ENCODE measurements at places on chromosomes 4 and X.

GRCh38 chr4:53307210-53307609, 58.7 kb downstream of the SCFD2 start:
- DNase-seq = no peak

DNA sequence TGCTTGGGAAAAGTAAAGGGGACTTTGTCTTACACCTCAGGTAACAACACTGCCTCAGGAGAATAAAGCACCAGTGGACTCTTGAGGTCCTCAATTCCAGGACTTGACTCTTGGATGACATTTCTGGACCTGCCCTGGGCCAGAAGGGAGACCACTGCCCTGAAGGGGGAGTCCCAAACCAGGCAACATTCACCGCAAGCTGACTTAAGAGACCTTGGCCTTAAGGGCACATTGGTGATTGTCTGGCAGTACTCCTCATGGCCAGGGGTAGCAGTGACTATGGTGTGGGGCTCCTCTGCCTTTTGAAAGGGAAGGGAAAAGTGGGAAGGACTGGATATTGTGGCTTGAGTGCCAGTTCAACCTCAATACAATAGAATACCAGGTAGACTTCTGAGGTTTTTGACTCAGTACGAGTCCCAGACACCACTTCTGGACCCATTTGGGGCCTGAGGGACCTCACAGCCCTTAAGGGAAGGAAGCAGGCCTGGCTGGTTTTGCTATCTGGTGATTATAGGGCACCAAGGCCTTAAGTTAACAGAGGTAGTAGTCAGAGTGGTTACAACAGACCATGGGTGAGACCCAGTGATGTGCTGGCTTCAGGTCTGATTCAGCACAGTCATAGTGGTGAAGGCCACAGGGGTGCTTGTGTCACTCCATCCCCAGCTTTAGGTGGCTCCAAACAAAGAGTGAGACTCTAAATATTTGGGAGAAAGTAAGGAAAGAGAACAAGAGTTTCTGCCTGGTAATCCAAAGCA, 121.2 kb upstream of the TET2 start:
- no peak for DNase-seq

- DNase-seq = no peak
Observed at GRCh38 chr4:122716825-122717448, 15.6 kb upstream of the BBS12 start.

GRCh38 chrX:104351173-104351769, 96.5 kb upstream of the ESX1 start:
- DNase-seq = no peak

DNA sequence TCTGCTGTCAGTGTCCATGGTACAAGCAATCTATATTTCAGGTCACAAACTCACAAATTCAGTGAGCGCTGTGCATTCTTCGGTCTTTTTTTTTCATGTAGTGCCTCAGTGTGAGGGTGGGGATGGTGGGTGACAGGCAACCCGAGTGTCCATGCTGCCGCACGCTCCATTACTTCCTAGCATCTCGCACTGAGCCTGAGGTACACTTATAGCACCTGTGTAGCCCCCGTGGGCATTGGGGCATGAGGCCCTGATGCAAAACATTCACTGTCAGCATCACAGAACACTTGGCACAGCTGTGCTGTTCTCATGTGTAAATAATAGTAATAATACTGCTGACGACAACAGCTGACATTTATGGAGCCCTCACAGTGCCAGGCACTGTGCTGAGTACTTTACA, 31.6 kb downstream of the EVC2 start:
- no peak for DNase-seq

DNA sequence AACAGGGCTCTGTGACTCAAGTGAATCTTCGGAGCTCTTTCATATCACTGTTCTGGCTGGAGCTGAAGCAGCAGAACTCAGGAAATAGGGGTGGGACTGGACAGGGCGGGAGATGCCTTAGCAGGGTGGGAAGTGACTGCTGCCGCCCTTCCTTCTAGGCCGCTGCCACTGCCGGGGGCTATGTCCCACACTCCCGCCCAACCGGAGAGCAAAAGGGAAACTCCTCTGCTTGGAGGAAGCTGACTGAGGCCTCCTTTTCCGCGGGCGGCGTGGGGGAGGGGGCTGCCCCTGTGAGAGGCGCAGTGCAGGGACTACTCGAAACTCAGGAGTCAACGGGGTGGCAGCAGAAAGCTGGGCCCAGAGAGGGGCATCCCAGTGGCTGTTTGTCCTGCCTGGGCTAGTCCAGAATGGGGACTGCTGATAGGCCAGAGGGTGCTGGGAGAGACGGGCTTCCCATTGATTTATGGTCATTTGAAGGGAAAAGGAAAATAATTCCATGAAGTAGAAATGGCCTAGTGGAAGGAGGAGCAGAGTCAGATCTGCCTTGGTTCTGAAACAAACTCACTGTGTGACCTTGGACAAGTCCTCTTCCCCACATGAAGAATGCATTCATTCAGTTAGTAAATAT, 36.9 kb downstream of the STARD8 start:
- DNase-seq = no peak
